Foreskin keratinocyte (primary cell): ENCODE measurements at places on chromosomes 2 and 18.

GRCh38 chr18:12345491-12346239 lies 31.4 kb downstream of the AFG3L2 start:
- DNase-seq, result no peak

GRCh38 chr18:21364471-21364870 lies 122.4 kb downstream of the GREB1L start:
- DNase-seq, result no peak

- no peak for DNase-seq
Observed at GRCh38 chr18:4994710-4995109, 202.3 kb downstream of the AKAIN1 start.

DNA sequence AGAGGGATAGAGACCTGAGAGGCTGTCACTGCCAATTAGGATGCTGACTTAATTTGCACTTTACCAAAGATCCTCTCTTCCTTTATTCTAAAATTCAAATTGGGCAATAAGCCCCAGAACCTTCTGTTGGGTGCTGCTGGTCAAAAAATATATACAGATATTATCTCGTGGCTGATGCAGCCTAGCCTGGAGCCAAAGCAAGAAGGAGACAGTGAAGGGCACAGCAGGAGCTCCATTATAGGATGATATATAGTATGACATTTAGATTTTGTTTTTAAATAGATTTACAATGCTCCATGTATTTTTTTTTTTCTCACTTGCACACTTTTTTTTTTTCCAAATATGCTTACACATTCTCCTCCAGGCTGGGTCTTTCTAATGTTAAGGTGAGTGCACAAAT lies 579.3 kb downstream of the PIK3C3 start:
- DNase-seq, result no peak

DNA sequence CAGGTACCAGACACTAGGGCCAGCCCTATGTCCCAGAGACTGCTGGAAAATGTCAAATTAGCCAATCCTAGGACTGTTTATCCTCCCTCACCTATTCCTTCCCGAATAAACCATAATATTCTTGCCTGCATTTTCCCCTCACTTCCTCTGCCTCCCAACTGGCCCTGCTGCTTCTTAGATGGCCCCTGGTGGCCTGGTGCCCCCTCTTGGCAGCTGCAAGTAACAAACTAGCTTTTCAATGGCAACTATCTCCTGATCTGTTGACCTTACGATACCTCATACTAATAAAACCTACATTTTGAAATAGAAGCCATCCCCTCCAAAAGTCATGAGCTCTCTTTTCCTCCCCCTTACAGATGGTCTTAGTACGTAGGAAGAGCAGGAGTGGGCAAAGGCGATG lies 132.0 kb downstream of the ALPK2 start:
- DNase-seq, result peak; percentile 16

GRCh38 chr2:129945557-129945956 lies 33.9 kb upstream of the RAB6C start:
- no peak for DNase-seq

GRCh38 chr2:187055463-187055862 lies 206.5 kb upstream of the ZSWIM2 start:
- DNase-seq, result peak; percentile 32

- no peak for DNase-seq
Observed at GRCh38 chr2:168825126-168825525, 22.7 kb downstream of the NOSTRIN start.

DNA sequence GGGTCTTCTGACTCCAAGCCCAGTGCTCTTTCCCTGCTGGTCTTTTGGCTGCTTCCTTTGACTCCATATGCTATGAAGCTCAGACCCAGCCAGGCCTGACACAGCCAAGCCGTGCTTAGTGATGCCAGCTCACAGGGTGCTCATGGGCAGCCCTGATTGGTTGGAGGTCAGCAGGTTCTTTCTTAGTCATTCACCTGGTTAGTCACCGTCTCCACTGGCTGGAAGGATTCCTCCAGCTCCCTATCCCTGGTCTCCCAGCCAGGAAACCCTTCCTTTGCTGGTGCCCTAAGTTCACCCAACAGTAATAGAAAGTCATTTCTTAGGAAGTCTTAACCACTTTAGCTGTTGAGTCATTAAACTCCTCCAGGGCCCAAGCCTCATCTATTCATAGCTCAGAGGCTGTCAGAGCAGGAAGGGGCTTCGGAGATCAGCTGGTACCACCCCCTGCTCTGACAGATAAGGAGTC lies 3.9 kb downstream of the KCNK3 start:
- DNase-seq, result peak; percentile 97

DNA sequence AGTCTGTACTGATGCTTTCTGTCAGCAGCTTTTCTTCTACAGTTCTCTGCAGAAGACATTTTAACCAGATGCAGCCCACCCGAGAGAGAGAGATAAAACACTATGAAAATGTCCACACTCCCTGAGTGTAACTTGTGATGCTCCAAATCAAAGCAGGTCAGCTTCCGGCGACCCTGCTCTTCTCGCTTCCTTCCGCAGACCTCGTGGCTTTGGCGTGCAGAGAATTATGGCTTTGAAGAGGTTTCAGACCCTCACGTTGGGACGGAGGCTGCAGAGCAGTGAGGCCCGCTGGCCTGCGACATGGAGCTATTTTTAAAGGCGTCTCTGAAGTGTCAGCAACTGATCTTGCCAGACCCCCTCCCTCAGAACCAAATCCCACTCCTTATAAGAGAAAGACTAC lies 41.8 kb downstream of the TMEM163 start:
- no peak for DNase-seq

- no peak for DNase-seq
Observed at GRCh38 chr2:236505041-236505440, 64.6 kb upstream of the ACKR3 start.

DNA sequence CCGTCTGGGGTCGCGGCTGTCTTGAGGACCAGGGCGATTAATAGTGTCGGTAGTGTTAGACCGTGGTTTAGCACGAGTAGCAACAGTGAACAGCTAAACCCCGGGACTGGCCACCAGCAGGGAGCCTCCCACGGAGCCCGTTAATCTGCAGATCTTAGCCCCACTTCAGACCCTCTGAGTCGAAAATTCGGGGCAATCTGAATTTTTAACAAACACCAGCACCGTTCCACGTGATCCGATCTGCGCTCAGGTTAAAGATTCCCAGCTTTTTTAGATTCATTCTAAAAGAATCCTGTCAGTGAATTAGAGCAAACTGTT lies 479 bp upstream of the ATP5F1A start:
- DNase-seq, result no peak

DNA sequence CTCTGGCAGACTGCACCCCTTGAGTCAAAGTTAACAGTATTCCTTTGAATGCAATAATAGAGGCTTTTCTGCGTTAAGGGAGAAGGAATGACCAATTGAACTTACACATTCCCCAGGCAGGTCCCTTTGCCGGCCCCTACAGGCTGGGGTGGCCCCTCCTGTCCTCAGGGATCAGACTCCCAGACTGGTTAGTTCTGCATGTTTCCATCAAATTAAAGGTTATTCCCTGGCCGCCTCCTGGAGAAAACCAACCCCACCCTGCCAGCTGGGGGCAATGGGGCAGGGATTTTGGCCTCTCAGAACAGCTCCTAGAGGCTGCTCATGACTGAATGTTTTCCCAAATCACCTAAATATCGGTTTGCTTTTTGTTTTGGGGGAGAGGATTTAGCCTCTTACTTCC lies 199.6 kb downstream of the MGAT5 start:
- DNase-seq, result no peak

DNA sequence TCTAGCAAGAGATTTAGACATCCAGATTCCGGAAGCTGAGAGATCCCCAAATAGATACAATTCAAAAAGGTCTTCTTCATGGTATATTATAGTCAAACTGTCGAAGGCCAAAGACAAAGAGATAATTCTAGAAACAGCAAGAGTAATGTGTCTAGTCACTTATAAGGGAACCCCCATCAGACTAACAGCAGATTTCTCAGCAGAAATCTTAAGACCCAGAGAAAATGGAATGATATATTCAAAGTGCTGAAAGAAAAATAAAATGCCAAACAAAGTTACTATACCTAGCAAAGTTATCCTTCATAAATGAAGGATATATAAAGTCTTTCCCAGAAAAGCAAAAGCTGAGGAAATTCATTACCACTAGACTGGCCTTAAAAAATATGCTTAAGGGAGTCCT lies 36.1 kb upstream of the PAX3 start:
- no peak for DNase-seq

GRCh38 chr2:218984239-218985020 lies 554 bp downstream of the FEV start:
- no peak for DNase-seq

- peak; percentile 98 for DNase-seq
Observed at GRCh38 chr2:157245846-157246764, 11.4 kb upstream of the GALNT5 start.

DNA sequence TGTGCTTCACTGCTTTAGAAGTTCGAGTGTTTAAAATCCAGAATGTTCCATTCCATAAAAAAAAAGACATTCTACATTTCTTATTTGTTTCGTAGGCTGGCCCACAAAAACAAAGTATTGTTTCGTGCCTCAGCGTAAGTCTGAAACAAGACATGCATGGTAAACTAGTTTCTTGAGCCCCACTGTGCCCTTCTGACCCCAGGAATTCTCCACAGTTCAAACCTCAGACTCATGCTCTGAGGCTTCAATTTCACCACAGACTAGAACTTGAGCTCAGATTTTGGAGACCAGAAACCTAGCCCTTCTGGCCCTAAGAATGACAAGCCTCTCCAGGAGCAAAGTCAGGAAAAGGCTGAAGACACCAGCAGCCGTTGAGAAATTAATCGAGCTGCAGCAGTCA lies 151.5 kb downstream of the SLC8A1 start:
- no peak for DNase-seq

DNA sequence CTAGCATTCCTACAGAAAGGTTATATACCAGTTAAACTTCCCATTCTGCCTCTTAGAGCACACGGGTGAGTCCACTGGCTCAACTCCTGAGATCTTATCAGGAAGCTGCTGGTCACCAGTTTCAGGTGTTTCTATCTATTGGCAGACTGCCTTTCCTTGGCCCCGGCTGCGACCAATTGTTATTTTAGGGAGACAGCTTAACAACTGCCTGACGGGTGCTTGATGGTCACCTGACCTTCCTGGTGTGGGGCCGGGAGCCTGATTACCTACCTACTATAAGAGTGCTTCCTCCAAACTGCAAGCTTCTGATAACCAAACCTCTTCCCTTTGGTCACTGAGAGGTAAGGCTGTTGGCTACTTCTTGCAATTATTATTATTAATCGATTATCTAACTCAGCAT lies 122.1 kb upstream of the XIRP2 start:
- no peak for DNase-seq

GRCh38 chr2:149039213-149039724 lies 770 bp downstream of the LYPD6B start:
- no peak for DNase-seq

- no peak for DNase-seq
Observed at GRCh38 chr2:207681431-207681830, 30.0 kb upstream of the CCNYL1 start.
